ENCODE measurements at places on chromosomes 2 and 18.

GRCh38 chr2:85974390-85974789 lies 85.6 kb upstream of the ST3GAL5 start:
- DNase-seq: no peak

DNA sequence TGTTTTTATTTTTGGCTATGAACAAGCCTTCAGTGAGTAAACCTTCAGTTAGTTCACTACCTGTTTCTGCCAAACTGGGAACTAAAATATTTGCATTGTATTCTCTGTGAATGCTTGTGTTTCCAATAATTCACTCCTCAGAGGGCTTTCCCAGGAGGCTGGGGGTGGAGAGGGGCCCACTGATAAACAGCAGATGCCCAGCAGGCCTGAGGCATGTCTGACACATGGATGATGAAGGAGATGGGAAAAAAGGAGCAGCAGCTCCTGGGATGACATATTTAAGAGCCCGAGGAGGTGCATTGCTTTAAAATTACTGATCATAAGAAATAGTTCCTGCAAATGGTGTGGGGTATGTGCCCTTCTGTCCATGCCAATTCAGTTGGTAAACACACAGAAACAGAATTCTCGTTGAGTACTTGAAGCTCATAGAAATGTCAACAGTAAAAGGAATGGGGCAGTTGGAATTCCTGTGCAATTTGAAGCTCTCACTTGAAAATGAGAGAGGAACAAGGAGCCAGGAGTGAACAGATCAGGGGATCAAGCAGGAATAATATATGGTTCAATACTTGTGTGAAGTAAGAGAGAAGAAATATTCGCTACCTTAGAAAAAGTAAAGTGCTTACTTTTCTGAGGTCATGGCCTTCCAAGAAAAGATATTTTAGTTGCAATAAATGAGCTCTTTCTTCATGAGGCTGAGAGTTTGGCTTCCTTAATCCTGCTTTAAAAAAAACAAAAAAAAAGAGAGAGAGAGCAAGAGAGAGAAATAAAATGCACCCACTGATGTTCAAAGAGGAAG lies 22.0 kb upstream of the HNMT start:
- no peak for DNase-seq

GRCh38 chr18:433298-433697 lies 67.2 kb downstream of the COLEC12 start:
- DNase-seq: no peak

DNA sequence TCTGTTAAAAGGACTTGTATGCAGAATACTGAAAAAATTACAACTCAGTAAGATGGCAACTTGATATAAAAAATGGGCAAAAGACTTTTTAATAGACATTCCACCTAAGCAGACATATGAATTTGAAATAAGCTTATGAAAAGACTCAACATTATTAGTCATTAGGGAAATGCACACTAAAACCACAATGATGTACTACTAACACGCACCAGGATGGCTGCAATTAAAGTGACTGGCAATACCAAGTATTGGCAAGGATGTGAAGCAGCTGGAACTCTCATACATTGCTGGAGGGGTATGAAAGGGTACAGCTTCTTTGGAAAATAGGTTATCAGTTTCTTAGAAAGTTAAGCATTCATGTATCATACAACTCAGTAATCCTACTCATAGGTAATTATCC lies 3.2 kb upstream of the ENOSF1 start:
- DNase-seq: no peak

DNA sequence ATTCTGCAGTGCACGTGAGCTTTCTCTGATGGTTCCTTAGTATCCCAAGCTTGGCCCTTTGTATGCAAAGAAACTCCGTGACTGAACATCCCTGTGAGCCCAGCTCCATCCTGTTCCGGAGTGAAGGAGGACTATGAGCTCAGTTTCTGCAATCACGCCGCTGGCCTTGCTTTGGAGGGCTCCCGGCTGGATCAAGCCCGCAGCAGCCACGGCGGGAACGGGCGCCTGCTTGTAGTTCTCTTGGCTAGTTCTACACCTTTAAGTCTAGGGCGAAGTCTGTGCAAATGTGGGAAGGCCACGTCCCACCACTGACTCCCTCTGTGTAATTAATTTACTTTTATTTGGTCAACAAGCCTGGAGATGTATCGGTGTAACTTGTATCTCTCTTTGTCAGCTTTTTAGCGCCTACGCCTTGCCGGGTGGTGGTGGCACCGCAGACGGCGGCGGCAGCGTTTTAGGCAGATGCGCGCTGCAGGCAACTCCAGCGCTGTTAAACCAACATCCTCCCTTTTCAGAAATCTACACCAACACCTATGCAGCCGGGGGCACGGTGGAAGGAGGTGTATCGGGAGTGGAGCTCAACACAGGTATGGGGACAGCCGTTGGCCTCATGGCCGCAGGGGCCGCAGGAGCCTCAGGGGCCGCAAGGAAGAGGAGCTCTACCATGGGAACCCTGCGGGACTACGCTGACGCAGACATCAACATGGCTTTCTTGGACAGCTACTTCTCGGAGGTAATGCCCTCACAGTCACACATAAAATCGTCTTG lies 34.3 kb downstream of the DSG4 start:
- DNase-seq: no peak

DNA sequence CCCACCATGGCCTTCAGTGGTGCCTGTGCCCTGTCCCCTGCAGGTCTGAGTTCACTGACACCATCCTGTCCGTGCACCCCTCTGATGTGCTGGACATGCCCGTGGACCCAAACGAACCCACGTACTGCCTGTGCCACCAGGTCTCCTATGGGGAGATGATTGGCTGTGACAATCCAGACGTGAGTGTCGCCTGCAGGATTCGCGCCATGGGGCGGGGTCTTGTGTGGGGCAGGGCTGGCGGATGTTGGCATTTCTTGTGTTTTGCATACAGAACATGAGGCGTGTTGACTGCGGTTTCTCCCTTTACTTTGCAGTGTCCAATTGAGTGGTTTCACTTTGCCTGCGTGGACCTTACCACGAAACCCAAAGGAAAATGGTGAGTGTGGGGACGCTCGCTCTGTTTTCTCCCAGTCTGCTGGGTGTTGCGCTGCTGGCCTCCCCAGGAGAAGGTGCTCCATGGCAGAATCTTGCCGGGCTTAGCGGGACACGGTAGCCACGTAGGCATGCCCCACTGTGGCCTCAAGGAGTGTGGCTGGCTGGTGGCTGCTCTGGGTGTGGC lies 11.5 kb upstream of the D2HGDH start:
- DNase-seq: no peak

DNA sequence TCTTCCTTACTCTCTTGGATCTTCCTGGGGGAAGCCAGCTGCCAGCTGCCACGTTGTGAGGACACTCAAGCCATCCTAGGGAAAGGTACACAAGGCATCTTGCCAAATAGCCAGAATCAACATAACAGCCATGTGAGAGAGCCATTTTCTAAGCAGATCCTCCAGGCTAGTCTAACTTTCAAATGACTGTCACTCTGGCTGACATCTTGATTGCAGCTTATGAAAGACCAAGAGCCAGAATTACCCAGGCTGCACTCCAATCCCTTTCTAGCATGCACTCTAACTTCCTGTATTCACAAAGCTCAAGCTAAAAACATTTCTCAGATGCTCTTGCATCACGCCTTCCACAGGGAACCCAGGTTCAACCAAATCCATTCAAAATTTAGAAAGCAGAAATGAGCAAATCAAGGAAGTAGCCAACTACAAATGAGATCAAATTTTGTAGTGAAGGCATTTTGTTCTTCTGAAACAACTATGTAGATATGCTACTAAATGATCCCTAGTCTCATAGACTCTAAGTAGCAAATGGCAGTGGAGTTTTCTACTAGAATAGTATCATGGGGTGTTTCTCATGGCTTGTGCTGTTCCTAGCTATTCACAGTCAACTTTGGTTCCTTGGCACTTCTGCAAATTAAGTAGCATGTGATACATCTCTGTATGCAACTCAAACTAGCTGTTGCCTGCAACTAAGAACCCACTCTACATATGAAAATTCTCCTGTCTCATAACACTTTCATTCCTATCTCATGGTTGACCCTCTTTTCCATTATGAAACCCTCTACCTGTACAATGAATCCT lies 281.9 kb downstream of the ZEB2 start:
- no peak for DNase-seq

DNA sequence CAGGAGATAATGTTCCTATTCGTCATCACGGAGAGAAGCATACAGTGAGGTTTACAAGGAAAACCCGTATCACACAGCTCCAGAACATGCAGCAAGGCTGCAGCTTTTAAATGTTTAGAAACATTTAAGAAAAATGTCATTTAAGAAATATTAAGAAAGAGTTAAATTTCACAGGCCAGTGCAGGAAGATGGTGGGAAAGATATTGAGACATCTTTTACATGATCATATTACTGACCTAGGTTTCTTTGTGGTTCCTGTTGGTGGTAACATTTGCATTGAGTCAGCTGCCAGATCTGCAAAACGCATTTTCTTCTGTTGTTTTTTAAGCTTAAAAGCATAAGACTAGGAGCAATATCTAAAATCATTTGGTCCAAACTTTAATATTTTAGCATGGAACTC lies 44.9 kb downstream of the CPO start:
- DNase-seq: no peak

- no peak for DNase-seq
These were observed 45.4 kb downstream of the SLC16A14 start for GRCh38 chr2:230023313-230023712.

DNA sequence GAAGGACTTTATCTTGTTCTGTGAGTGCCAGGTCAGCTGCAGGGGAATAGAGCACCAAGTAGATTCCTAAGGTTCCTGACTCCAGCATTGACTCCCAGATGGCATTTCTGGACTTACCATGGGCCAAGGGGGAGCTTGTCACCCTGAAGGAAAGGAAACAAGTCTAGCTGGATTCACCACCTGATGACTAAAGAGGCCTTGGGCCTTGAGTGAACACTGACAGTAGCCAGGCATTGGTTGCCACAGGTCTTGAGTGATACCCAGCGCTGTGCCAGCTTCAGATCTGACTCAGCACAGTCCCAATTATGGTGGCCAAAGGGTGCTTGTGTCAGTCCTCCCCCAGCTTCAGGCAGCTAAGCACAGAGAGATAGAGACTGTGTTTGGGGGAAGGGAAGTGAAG lies 40.1 kb upstream of the CAPN13 start:
- DNase-seq: no peak

GRCh38 chr2:227614740-227615139 lies at the start of gene SCYGR3:
Gene SCYGR3, minus strand, starts transcription at chr2:227614840. Its CDS starts 0 bp downstream, at chr2:227614840.
- no peak for DNase-seq

- no peak for DNase-seq
These were observed 137.4 kb downstream of the NFATC1 start for GRCh38 chr18:79533146-79533545.

DNA sequence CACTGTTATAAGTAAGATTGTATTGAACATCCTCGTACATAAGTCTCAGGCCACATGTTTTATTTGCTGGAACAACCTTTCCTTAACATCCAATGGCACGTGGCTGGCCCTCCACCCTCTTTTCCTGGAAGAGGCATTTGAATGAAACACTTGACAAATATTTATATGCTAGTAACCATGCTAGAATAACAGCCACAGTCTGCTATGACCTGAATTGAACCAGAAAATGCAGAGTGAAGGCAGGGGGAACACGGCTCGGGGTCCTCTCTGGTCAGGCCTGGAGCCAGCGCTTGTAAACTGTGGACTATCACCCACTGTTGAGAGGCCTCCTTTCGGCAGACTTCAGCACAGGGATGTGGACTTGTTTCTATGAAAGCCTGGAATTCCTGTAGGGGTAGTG lies 198.2 kb upstream of the COPS8 start:
- DNase-seq: no peak

DNA sequence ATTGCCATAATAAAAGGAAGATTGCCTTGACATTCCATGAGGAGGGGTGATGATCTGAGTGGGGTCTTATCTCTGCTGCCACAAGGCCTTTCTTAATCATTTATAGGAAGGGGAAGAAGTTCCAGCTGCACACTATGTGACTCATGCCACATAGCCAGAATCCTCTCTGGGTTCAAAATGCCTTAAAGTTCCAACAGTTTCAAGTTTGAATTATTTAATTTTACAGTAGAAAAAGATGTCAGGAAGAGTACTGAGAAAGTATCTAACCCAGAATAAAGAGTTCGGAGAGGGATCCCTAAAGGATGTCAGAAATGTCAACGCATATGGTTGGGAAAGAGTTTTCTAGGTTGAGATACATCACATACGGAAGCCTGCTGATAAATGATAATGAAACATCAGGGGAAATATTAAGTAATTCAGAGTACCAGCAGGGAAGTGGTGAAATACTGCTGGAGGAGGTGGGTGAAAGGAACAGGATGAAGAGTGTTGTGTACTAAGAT lies 999.9 kb downstream of the TSN start:
- DNase-seq: no peak

- peak; percentile 19 for DNase-seq
These were observed 196.1 kb upstream of the ZEB2 start for GRCh38 chr2:144715992-144716391.

GRCh38 chr2:37786854-37787253 lies 115.4 kb upstream of the CDC42EP3 start:
- no peak for DNase-seq

- peak; percentile 73 for DNase-seq
These were observed 2.4 kb upstream of the KCNF1 start for GRCh38 chr2:10909050-10909995.

- no peak for DNase-seq
These were observed 259.3 kb downstream of the PIEZO2 start for GRCh38 chr18:10890022-10890421.

DNA sequence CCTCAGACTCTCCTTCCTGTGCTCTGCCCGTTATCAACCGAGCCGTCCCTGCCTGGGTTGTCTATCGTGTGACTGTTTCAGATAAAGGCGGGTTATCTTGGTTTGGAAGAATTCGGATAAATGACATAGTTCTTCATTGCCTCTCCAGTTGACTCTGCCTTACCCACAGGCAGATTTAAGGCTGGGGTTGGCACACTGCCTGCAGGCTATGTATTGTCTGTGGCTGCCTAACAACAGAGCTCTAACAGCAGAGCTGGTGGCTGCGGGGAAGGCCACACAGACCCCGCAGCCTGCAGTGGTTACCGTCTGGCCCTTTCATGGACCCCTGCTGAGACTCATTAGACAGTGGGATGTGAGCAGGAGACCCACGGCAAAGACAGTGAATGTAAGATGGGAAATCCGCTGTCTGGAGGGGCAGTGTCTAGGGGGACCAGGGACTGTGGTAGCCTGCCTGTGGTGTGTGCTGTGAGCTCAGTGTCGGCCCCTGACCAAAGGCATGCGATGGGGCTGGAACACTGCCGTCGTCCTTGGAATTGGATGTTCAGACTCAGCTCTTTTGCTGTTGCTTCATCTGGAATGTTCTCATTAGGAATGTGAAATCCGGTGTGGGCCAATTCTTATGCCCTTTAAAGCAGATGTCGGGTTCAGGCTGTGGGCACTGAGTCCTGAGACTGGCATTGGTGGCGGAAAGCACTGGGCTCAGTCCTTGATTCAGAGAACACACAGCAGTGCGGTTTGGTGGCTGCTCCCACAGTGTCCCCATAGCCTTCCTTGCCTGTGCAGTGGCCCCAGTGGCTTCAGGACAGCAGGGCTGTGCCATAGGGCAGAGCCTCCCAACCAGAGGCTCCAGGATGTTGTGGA lies 44.5 kb downstream of the SH3RF3 start:
- no peak for DNase-seq

GRCh38 chr18:59308938-59309260 lies 9.6 kb downstream of the CPLX4 start:
- no peak for DNase-seq
